ENCODE measurements at places on chromosomes 2 and 18.

DNA sequence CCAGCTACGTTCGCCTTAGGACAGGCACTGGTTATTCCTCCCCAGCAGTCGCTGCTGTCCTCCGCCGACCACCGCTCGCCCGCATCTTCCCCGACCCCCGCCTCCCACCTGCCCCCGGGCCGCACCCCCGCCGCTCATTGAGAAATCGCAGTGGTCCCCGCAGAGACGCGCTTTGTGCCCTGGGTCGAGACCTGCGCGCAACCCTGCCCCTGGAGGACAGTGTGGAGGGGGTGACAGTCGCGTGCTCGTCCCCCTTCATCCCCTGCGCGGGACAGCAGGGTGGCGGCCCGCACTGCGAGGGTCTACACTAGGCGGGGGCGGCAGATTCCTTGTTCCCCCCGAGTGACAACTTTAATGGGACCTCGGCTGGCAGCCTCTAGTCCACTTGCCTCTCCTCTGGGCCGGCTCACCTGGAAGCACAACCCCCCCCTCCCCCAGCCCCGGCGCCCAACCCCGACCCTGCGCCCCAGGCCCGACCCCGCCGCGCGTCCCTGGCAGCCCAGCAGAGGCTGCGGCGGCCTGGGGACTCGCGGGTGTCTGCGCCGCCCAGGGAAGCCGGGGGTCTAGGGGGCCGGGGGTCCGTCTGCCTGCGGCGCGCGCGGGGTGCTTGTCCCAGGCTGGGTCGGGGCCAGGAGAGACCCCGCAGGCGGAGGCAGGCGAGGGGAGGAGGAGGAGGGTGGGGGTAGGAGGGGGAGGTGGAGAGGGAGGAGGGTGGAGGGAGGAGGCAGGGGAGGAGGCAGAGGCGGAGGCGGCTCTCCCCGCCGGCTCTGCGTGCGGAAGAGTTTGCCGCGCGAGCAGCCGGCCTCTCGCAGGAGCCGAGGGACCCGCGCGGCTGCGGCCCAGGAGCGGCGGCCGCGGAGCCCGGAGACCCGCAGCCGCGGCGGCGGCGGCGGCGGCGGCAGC is at the start of gene NPAS2:
TSS of gene NPAS2 (plus strand) at position 770 of the 903 bp plus-strand sequence. CDS start 84,616 bp downstream, outside the sequence.
- no peaks in the 10 kb centered on the region for H3K4me1 ChIP-seq
- peak within 1 kb of the TSS; percentile 96 for H3K27ac ChIP-seq
- H3K27me3 ChIP-seq: no peaks in the 10 kb centered on the region
- DNase-seq: peak; percentile 65

DNA sequence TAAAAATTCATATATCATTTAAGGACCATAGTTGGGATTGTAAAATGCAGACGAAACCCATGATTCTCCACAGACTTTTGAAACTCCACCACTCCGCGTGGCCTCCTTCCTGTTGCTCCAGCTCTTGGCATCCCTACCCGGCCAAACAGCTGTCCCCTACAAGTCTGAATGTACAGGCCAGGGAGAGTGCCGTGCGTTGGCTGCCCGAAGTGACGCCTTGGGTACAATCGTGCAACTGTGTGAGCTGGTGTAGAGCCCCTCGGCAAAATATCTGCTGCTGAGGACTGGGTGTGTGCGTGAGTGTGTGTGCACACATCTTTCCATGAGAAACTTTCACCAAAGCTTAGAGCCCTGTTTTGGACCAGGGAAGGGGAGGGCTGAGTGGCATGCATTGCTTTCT is 43.8 kb upstream of the ZNF516 start:
- no peaks in the 10 kb centered on the region for H3K4me1 ChIP-seq
- H3K27me3 ChIP-seq: no peaks in the 10 kb centered on the region
- no peak overlapping the region for H3K4me3 ChIP-seq
- no peaks in the 10 kb centered on the region for H3K36me3 ChIP-seq
- no peak overlapping the region for H3K27ac ChIP-seq

DNA sequence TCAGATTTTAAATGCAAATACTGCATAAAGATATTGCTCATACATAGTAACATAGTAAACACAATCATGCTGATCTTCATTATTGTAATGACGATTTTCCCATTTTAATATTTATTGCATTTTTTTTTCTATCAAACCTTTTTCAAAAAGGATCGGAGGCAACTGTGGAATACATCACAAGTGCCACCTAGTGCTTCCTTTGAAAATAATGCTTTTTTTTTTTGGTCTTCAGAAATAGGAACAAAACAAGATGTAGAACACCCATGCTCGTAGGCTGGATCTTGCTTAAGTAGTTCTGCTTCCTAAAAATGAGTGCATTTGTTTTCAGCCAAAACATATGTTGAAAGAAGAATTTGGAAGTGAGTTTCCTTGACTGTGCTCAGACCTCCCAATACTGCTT is 35.7 kb upstream of the GPR155 start:
- no peak overlapping the region for H3K4me3 ChIP-seq
- H3K4me1 ChIP-seq: no peaks in the 10 kb centered on the region
- no peak for DNase-seq

- H3K27ac ChIP-seq: no peak overlapping the region
- no peaks in the 10 kb centered on the region for H3K4me1 ChIP-seq
- DNase-seq: no peak
- no peaks in the 10 kb centered on the region for H3K36me3 ChIP-seq
Observed at GRCh38 chr18:10798727-10799550, 273.1 kb downstream of the NAPG start.

- no peaks in the 10 kb centered on the region for H3K27me3 ChIP-seq
- H3K4me1 ChIP-seq: peaks cover 81% of the 10 kb centered on the region
- no peak overlapping the region for H3K4me3 ChIP-seq
Observed at GRCh38 chr2:46332686-46333281, 35.6 kb downstream of the EPAS1 start.

DNA sequence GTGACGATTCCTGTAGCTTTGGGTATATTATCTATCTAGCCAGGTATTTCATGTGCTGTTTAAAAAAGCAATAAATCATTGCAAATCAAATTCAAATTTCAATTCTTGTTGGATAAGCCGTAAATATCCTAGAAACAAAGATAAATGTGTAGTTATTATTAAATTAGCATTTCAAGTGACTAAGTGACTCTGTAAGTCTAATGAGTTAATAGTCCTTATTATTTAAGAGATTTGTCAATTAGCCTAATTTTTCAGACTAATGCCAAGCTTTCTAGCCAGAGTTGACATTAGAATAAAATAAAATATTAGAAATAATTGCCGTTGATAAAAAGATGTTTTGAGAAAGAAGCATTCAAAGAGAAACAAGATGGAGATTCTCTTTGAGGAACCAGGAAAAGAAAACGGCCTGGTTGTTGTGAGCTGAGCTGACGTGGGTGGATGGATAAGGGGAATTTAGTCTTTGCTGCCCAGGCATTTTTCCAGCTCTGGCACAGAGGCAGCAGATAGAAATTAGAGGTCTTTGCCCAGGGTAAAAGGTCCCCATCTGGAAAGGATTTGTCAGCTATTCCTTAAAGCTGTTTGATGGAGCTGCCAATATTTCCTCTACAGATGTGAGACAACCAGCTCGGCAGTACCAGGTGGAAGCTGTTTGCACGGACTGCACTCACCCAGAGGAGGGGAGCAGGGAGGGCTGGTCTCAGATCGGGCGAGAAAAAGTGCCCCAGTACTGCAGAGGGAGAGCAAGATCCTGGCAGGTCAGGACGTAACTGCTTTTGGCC is 117.3 kb upstream of the SEC11C start:
- peaks cover 14% of the 10 kb centered on the region for H3K4me1 ChIP-seq
- DNase-seq: peak; percentile 70
- peak overlapping the region; percentile 85 for H3K27ac ChIP-seq
- no peaks in the 10 kb centered on the region for H3K27me3 ChIP-seq
- H3K36me3 ChIP-seq: no peaks in the 10 kb centered on the region

DNA sequence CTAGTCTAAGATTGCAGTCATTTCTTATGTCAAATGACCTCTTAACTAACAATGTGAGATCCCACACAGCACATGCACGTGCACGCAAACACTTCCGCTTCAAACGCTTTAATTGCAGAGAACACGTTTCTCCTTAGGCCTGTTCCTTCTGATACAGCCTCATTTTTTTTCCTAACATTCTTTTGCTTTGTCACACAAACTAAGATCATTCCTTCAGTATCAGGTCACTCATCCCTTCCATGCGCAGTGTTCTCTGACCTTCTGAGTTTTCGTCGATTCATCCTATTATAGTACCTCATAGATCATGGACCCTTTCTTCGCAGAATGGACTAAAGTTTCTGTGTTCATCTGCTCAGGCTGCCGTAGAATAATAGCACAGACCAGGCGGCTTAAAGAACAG is 327.1 kb upstream of the CDH19 start:
- no peaks in the 10 kb centered on the region for H3K4me1 ChIP-seq
- DNase-seq: no peak
- H3K27ac ChIP-seq: no peak overlapping the region

DNA sequence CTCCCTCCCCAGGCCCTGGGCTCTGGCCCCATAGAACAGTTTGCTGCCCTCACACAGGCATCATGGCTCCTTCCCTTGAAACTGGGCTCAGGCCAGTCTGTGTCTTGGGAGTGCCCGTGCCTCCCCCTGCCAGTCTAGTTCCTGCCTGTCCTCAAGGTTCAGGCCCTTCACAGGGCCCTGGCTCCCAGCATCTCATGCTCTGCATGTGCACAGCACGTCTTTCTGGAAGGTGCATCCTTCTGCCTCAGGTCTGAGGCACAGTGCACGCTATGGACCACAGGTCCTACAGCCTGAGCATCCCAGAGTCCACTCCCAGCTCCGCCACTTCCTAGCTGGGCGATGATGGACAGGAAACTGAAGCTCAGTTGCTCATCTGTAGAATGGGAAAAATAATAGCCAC is 35.6 kb upstream of the FOSL2 start:
- peak overlapping the region; percentile 91 for H3K27ac ChIP-seq
- H3K36me3 ChIP-seq: no peaks in the 10 kb centered on the region

DNA sequence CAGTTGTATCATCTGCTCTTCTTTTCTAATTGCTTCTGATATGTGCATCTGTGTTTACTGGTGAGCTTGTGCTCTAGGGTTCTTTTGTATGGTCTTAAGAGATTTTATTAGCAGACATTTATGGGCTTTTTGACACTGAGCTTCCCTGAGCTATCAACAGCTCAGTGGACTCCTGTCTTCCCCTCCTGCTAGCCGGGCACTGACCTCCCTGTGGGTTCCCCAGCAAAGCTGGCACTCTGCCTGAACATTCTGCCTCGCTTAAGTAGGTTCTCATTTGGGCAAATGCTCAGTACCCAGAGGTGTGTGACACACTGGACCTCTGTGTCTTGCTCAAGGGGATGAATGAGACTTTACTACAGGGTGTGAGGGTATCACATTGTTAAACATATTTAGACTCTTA is 15.8 kb downstream of the TRAF3IP1 start:
- no peaks in the 10 kb centered on the region for H3K4me1 ChIP-seq
- H3K27ac ChIP-seq: no peak overlapping the region
- peaks cover 5% of the 10 kb centered on the region for H3K36me3 ChIP-seq
- no peaks in the 10 kb centered on the region for H3K27me3 ChIP-seq

- H3K36me3 ChIP-seq: no peaks in the 10 kb centered on the region
- H3K4me1 ChIP-seq: no peaks in the 10 kb centered on the region
- H3K4me3 ChIP-seq: no peak overlapping the region
- H3K27ac ChIP-seq: no peak overlapping the region
- no peaks in the 10 kb centered on the region for H3K27me3 ChIP-seq
Observed at GRCh38 chr2:41572154-41572553, 475.7 kb upstream of the PKDCC start.

GRCh38 chr2:168574856-168575630 is 119.0 kb downstream of the CERS6 start:
- no peaks in the 10 kb centered on the region for H3K36me3 ChIP-seq
- no peaks in the 10 kb centered on the region for H3K27me3 ChIP-seq
- no peak overlapping the region for H3K4me3 ChIP-seq
- no peaks in the 10 kb centered on the region for H3K4me1 ChIP-seq
- no peak for DNase-seq

- no peaks in the 10 kb centered on the region for H3K27me3 ChIP-seq
- H3K27ac ChIP-seq: no peak overlapping the region
- DNase-seq: no peak
- H3K4me3 ChIP-seq: no peak overlapping the region
Observed at GRCh38 chr18:14781671-14782070, 33.7 kb downstream of the ANKRD30B start.

All from ascending aorta (tissue), 2 donors.